ENCODE measurements at places on chromosomes 6 and 20. TPM values are rescaled to one million over a fixed set of nuclear protein-coding genes. Genes with fewer than 3 reads are reported as not detected.

IER3 gene
- 40.5 TPM for total RNA-seq

ZNF343 gene
- total RNA-seq: 11.0 TPM

GRCh38 chr6:19180348-19181072 lies 656.7 kb upstream of the ID4 start:
- DNase-seq: no peak

GRCh38 chr6:166862287-166862977 lies 93.9 kb downstream of the RNASET2 start:
- no peak for DNase-seq

DNA sequence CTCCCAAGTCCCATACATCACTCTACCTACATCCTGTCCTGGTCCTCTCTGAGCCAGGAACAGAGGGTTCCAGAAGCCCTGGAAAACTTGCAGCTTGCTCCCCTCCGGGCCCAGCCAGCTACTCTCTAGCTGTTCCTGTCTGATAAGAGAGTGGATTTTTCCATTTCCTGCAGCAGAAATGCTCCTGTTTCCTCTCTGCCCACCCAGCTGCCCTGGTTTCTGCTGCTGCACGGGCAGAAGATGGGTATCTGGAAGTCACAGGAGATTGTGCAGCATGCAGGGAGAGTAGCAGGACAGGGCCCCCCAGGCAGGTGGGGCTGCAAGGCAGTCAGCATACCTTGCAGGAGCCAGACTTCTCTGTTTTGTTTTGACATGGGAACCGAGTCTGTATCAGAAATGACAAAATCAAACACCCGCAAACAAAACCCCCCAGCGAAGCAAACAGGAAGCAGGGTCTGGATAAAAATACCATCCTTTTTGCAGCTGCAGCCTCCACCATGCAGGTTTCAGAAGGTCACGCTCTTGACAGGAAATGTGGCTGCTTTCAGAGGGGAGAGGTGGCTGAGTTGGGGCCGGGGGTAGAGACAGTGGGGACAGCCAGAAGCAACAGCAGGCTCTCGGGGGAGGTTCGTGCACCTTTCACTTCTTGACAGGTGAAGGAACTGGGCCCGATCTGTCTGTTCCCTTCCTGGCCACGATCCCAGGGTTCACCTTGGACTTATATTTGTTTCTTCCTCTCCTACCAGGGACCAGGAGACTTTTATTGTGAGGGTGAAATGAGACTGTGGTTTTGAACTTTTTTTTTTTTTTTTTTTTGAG lies 50.8 kb upstream of the FAM83D start:
- no peak for DNase-seq

DNA sequence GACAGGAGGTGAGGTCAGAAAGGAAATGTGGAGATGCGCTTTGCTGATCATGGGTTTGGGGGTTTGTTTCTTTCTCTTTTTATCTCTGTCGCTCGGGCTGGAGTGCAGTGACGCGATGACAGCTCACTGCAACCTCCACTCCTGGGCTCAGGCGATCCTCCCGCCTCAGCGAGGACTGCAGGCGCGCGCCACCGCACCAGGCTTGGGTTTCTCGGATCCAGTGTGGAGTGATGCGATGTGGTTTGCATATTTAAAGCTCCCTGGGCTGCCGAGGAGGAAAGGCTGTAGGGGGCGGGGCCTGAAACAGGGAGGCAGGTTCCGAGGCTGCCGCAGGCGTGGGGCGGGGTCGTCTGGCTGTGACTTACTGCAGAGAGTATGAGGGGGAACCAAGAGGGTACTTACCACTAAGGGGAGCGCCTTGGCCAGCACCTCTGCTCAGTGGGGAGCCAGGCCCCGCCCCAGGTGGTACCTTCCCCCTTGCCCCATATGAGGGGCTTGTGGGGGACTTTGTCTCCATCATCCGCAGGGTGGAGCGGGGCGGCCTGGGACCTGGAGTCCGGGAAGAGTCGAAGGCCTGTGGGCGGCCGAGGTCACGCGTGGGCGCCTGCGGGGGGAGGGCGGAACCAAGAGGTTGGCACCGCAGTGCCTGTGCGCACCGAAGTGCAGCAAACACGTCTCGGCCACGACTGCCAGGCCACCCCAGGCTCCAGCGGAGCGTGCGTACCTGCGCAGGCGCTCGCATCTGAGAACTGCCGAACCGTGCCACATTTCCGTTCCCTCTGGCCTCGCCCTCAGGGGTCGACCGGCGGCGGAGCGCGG lies 12.7 kb upstream of the BAK1 start:
- DNase-seq: no peak

- DNase-seq: no peak
These were observed 43.8 kb downstream of the BMP6 start for GRCh38 chr6:7769702-7770101.

DNA sequence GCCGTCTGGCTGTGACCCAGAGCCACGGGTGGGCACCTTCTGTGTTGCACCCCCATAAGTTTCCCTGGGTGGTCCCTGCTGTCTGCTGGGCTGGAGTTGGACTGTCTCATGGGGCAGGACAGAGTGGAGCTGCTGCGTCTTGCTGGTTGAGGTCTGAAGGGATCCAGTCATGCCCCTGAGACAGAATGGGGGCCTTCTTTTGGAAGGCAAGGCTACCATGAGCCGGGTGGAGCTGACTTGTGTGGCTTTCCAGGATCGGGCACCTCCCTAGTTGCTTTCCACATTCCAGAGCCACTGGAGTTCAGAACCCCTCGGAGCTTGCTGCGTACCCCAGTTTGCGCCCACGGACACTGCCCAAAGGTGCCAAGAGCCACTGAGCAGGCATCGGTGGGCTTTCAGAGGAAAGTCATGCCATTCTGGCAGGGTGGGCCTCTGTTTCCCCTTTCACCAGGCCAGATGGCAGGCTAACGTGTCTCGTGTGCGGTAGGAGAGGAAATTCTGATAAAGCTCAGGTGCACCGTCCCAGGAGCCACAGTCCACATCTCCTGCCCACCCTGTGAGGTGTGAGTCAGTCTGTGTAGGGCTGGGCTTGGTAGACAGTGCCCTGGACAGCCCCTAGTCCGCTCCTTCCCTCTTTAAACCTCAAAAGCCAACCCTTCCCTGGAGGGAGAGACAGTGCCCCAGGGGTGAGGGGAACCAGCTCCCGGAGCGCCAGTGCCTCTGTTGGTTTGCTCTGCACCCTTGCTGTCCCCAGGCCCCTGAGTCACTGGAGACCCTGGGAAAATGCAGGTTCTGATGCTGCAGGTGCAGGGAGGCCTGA lies 125.3 kb downstream of the SYCP2 start:
- DNase-seq: peak; percentile 74

All from vagina (tissue), 2 donors.